ENCODE measurements at places on chromosomes 1 and 21.

DNA sequence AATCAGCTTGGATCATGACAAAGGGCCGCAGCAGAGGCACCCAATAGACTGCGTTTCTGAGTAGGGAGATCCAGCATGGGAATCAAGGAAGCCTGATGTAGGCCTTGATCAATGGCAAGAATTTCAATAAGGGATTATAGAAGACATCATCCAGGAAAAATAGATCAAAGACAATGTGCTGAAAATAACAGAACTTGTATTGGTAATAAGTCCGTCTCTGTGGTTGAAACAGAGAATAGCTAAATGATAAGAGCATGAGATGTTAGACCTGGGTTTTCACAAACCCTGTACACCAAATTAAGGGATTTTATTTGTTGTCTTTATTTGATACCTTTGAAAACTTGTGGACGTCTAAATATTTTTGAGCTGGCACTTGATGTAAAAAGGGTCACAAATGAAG lies 228.0 kb upstream of the SGIP1 start:
- DNase-seq = no peak

DNA sequence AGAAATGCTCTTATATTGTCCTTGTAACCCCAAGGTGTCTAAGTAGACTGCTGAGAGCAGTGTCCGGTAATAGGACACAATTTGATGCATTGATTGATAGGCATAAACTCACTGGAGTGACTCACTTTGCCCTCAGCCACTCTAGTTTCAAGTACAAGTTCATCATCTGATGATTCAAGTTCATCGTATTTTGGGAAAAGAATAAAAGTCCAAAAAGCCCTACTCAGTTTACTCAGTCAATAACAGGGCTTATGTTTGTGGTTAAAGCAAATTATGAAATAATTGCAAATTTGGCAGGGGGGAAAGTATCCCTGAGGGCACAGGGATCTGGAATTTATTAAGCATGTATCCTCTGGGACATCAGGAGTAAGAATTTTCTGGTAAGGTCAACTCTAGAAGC lies 7.6 kb upstream of the ATF3 start:
- no peak for DNase-seq

GRCh38 chr1:63033211-63033610 lies 249.3 kb downstream of the ATG4C start:
- DNase-seq = no peak

GRCh38 chr1:235907187-235907896 lies 40.6 kb upstream of the LYST start:
- no peak for DNase-seq

- no peak for DNase-seq
These were observed 15.3 kb downstream of the SLC35F3 start for GRCh38 chr1:233919786-233920185.

- DNase-seq = no peak
These were observed 25.8 kb upstream of the TRIM45 start for GRCh38 chr1:117147341-117147831.

GRCh38 chr1:71222668-71223067 lies 141.8 kb upstream of the ZRANB2 start:
- no peak for DNase-seq

GRCh38 chr1:162671664-162672410 lies 39.6 kb downstream of the DDR2 start:
- DNase-seq = no peak

- no peak for DNase-seq
These were observed 335.7 kb upstream of the SNX7 start for GRCh38 chr1:98325646-98326440.

DNA sequence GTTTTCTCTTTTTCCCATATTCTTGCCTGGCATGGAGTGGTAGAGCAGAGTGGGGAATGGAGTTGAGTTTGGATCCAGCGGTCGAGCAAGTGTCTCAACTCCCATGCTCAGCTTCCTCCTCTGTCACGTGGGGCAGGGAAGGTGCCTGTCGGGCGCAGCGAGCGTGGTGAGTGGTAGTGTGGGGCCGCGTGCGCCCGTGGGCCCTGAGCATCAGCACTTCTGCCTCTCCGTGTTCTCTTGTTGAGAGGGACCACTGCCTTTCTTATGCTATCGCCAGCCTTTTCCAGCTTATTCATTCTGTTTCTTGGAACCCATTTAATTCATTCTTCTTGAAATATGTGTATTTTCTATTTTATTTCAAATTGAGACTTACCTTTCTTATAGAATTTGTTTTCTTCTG lies 65.1 kb downstream of the ADARB1 start:
- DNase-seq = no peak

GRCh38 chr1:36440646-36441045 lies 9.6 kb downstream of the OSCP1 start:
- DNase-seq = no peak

GRCh38 chr1:40986956-40987355 lies 7.5 kb downstream of the CTPS1 start:
- no peak for DNase-seq

Measured in stimulated activated CD4-positive, alpha-beta T cell treated with anti-CD3 and anti-CD28 coated beads, Interleukin-1b, Interleukin-23, amount 100 ng/mL, for 24 hours (primary cell).